Activated T-cell treated with anti-CD3 and anti-CD28 coated beads, Interleukin-2, amount 50 U/mL, for 24 hours (primary cell): ENCODE measurements at places on chromosomes 3 and 15.

DNA sequence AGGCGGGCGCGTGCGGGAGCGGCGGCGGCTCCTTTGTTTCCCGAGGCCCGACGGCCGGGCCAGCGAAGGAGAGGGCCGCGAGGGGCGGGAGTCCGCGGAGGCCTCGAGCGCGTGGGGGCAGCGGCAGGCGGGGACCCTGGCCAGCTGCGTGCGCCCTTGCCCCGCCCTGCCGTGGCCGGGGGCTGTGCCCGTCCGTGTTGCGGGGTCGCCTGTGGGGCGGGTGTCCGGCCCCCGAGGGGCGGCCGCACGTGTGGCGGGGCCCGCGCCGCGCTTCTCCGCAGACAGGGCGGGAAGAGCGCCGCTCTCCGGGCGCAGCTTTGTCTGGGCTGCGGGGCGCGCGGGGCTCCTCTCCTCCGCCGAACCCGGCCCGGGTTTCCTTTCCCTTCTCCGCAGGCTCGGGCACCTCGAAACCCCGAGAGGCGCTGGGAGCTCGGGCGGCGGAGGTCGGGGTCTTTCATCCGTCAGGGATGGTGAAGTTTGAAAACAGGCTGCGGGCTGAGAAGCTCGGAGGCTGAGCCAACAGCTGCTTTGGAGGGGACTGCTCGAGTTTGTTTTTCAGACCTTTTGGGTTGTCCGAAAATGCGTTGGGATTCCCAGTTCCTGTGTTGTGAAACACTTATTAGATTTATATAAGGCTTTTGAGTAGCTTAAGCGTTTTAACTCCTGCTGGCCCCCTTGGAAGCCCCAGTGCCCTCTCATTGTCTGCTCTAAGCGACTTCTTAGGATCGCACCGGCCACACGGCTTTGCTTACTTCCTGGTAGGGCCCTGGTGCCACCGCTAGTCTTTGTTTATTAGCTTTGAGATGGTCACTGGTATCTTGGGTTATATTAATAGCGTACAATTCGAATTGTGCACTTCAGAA, 817 bp downstream of the USP3 start:
- peak; percentile 71 for DNase-seq

DNA sequence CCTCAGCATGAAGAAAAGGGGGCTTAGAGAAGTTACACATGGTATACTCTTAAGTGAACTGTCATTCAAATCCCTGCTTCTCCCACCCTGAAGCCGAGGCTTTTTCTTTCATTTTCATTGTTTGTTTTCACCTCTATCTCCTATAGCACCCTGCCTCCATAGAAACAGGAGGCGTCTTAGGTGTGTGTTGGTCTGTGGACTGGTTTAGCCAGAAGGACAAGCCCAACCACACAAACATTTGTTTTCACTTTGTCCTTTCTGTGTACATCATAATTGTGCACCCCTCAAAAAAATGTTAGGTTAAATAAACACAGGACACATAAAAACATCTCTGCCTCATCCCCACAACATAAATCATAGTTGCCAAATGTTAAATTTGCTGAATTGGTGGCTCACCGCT, 73.3 kb upstream of the UBE2E2 start:
- no peak for DNase-seq

DNA sequence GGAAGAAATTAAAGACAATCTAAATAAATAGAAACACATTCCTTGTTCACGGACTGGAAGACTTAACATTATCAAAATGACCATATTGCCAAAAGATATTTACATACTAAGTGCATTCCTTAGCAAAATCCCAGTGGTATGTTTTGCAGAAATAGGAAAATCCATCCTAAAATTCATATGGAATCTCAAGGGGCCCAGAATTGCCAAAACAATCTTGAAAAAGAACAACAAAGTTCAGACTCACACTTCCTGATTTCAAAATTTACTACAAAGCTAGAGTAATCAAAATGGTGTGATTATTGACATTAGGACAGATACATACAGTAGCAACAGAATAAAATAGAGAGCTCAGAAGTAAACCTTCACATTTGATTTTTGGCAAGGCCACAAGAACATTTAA, 515.5 kb downstream of the OCA2 start:
- no peak for DNase-seq

DNA sequence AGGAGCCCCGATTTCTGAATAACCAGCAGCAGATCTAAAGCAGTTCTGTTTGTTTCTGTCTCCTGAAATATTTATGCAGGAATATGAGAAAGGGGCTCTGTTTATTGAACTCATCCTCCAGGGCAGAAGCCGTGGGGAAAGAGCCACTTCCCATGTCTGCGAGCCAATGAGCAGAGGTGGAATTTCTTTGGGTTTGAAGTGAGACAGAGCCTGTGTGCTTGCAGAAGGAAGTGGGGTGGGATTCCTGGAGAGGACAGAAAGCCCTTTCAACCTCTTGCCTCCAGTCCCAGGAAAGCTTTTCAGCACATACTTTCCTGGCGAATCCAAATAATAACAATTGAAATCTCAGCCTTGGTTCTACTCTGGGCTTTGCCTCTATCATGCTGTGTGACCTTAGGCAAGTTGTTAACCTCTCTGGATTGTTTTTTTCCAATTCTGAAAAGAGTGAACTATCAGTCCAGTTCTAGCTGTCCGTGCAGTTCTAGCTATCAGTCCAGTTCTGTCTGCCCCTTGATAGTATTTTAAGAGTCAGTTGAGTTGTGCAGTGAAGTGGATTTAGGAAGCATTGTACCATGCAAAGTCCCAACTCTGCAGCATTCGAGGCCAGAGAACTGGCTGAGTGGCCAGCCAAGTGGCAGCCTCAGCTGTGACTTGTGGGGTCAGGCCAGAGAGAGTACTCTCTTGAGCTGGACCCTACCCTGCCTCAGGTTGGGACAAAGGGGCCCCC, 15.9 kb downstream of the CORO2B start:
- DNase-seq, result no peak

DNA sequence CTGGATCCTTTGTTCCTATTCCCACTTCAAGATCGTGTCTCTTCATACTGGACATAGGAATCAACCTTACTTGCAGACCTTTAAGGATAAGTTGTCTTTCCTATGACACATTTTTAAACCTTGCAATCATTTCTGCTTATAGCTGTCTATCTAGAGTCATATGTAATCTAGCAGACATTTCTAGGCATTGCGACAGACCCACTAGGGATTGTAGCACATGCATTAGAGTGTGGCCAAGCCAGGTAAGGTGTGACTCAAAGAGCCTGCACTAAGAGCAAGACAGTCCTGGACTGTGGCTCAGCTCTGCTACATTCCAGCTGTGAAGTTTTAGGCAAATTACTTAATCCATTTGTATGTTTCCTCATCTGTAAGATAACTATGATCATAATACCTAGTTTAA, 38.8 kb upstream of the BFSP2 start:
- no peak for DNase-seq

GRCh38 chr3:11386465-11387113, 114.4 kb downstream of the ATG7 start:
- DNase-seq, result no peak

GRCh38 chr15:91227766-91228165, 127.7 kb downstream of the SV2B start:
- no peak for DNase-seq

DNA sequence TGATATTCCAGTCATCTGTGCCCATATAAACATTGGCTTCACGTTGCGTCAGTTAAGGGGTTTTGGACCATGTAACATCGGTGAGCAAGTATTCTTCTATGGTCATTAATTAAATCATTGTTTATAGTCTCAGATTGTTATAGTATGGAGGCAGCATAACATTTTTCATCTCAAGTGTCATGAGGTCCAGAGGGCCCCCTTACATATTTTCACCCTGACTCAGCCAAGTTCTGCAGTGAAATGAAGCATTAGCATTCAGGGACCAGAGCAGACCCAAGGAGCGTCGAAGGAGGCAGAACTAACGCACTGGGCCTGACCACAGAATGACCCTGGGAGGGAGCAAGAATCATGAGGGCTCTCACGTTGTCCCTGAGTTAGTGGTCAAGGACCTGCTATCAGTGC, 171.5 kb downstream of the LRTM1 start:
- DNase-seq, result no peak

GRCh38 chr15:90413411-90414379, 25.7 kb downstream of the IQGAP1 start:
- no peak for DNase-seq

- DNase-seq, result no peak
These were observed 364.1 kb upstream of the KCNMB2 start for GRCh38 chr3:178172121-178172520.

- DNase-seq, result no peak
These were observed 11.8 kb downstream of the POLG start for GRCh38 chr15:89322822-89323221.

- DNase-seq, result no peak
These were observed 381.6 kb downstream of the FOXP1 start for GRCh38 chr3:71201939-71202338.

DNA sequence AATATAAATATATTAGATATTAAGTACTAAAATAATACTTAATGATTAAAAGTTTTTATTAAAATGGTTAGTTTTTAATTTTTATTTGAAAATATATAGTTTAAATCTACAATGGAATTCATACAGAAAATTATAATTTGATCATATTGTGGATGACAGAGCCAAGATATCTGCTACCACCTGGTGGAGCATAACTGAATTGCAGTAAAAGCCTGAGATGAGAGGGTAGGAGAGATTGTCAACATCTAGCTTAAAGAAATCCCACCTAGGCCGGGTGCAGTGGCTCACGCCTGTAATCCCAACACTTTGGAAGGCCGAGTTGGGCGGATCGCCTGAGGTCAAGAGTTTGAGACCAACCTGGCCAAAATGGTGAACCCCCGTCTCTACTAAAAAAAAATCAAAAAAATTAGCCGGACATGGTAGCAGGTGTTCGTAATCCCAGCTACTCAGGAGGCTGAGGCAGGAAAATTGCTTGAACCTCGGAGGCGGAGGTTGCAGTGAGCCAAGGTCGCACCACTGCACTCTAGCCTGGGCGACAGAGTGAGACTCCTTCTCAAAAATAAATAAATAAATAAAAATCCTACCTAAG, 25.1 kb upstream of the CSTA start:
- DNase-seq, result no peak

GRCh38 chr3:53229606-53230005, 26.2 kb downstream of the TKT start:
- peak; percentile 17 for DNase-seq
